Activated naive CD8-positive, alpha-beta T cell treated with anti-CD3 and anti-CD28 coated beads for 36 hours (primary cell): ENCODE measurements at places on chromosomes 1 and 21. TPM values are rescaled to one million over a fixed set of nuclear protein-coding genes. Genes with fewer than 3 reads are reported as not detected.

CLIC4 gene
- 26.4 TPM for total RNA-seq

DNA sequence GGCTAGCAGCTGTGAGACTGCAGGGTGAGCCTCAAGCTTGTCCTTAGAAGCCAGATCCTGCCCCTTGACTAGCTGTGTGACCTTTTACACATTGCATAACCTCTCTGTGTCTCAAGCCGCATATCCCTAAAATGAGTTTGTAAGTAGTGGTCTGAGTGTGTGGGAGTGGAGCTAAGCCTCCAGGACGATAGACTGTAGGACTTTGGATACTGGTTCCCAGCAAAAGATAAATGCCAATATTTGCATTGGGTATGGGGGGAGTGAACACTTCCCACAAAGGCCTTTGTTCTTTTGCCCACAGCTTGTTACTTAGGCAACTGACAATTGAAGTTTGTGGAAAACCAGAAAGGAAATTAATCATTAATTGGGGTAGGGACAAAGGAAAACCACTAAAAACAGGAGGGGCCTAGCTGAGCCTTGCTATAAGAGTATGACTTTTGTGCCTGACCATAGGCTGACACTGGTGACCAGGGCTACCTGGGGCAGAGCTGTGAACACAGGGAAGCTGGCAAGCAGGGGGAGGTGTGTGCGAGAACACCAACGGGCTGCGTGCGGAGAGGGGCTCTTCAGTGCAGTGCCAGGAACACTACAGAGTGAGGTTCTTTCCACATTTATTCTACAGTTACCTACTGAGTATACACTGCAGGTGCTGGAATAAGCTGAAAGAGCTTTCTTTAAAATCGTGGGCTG lies 102.4 kb upstream of the ETV3 start:
- no peak overlapping the region for H3K4me3 ChIP-seq
- no peaks in the 10 kb centered on the region for H3K36me3 ChIP-seq
- H3K27me3 ChIP-seq, result peaks cover 17% of the 10 kb centered on the region

PROX1 gene
- total RNA-seq, result not detected

MPL gene
- total RNA-seq, result not detected

DNA sequence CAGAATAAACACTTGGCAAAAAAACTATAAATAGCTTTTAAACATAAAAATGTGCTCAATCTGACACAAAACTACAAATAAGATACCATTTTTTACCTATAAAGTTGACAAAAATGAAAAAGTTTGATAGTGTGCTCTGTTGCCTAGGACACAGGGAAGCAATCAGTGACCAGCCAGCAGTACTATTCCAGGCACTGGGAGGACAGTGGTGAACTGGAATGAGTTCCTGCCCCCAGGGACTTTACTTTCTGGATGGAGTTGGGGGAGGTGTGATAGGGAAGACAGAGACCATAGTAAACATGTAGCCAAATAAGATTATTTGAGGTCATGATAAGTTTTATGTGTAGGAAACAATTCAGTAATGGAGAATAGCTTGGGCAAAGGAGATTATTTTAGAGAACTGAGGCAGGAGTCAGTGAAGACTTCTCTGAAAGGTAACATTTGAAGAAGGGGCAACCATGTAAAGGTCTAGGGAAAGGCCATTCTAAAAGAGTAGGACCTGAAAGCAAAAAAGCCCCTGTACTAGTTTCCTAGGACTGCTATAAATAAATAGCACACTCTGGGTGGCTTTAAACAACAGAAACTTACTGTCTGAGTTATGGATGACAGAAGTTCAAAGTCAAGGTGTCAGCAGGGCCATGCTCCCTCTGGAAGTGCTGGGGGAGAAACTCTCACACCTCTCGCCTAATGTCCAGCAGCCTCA lies 42.0 kb downstream of the EEIG2 start:
- peaks cover 4% of the 10 kb centered on the region for H3K4me1 ChIP-seq
- H3K27ac ChIP-seq, result no peak overlapping the region
- no peaks in the 10 kb centered on the region for H3K36me3 ChIP-seq
- H3K27me3 ChIP-seq, result no peaks in the 10 kb centered on the region

DNA sequence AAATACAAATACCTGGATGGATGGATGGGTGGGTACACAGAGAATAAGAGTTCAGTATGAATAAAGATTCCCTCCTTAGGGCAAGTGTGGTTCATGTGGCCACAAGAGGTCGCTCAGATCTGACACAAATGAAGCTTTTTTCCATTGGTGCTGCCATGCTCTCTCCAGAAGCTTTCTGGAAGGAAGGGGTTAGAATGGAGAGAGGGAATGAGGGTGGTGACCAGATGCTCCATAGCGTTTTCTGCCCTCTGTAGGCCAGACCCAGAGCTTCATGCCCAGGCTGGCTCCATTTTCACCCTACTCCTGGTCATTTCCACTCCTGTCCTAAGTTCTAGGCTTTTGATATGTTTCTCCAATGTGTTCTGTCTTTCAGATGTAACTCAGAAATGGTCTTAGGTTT lies 3.3 kb upstream of the FCRL6 start:
- H3K27ac ChIP-seq, result no peak overlapping the region
- no peak overlapping the region for H3K4me3 ChIP-seq
- peaks cover 14% of the 10 kb centered on the region for H3K4me1 ChIP-seq
- no peaks in the 10 kb centered on the region for H3K36me3 ChIP-seq
- H3K27me3 ChIP-seq, result no peaks in the 10 kb centered on the region

GRCh38 chr1:220203816-220204215 lies 68.4 kb downstream of the RAB3GAP2 start:
- H3K4me1 ChIP-seq, result no peaks in the 10 kb centered on the region
- no peak for DNase-seq
